ENCODE measurements at places on chromosomes 16 and 17.

DNA sequence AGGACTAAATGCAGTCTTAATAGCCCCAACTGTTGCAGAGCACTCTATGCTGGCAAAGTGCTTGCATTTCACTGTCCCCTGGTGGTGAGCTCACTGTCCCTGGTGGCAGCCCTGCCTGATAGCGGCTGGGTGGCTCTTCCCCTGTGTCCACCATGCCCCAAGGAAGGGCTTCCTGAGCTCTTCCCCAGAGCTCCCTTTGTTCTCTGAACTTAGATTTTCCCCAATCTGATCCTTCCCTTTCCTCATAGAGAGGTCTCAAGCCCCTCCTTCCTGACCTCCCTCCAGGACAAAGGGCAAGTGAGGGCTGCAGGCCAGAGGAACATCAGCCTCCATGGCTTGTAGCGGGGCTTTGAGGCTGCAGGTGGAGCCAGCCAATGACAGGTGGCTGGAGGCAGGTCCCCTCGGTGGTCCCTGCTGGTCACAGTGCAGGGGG is 17.0 kb downstream of the BEAN1 start:
- no peak for DNase-seq

- DNase-seq: no peak
These were observed 394.8 kb downstream of the KCNJ2 start for GRCh38 chr17:70564006-70564620.

DNA sequence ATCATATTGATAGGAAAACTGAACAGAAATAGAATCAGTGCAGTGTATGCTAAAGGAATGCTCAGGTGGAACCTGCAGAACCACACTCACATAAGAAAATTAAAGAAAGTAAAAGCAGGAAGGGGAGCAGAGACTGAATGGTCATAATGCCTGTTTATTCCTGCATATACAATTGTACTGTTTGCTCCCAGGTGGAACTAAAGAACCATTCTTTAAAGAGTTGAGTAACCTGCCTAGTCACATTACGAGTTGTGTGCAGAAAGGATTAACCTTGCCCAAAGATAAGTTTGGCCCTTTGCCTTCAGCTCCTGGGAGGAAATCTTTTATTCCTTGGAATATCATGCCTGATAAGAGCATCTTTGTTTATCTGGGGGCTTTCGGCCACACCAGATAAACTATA is 434.7 kb downstream of the KIF2B start:
- DNase-seq: no peak

DNA sequence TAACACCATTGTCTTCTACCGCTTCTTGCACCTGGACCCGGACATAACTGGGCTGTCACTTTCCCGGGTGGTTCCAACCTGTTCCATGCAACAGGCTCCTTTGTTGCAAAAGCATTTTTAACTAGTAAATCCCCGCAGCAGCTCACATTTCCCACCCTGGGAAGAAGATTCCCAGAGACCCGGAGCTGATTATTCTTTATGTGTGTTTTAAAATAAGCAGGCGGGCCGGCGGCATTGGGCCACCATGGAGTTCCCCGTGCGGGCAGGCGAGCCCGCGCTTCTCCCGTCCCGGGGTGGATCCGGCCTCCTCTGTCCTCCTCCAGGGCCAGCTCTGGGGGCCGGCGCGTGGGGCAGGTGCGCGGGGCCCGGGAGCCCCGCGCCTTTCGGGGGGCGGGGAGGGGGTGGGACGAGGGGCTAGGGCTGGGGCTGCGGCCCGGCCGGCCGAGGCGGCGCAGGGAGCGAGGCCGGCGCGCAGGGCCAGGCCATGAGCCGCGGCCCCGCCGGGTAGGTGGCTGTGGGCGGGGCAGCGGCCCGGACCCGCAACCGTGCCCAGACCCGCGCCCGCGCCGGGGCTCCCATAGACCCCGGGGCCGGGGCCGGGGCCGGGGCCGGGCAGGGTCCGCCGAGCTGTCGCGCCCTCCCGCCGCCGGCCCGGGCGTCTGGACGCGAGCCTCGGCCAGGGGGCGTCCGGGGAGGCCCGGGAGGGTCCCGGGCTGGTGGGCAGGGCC is 1.7 kb downstream of the CRAMP1 start:
- DNase-seq: no peak
